ENCODE measurements at places on chromosomes 11 and 22. TPM values are rescaled to one million over a fixed set of nuclear protein-coding genes. Genes with fewer than 3 reads are reported as not detected.

HTR3A gene
- total RNA-seq: 14.5 TPM

SPON1 gene
- total RNA-seq: 0.81 TPM

- H3K36me3 ChIP-seq: no peaks in the 10 kb centered on the region
- H3K27me3 ChIP-seq: peaks cover 2% of the 10 kb centered on the region
- H3K4me1 ChIP-seq: no peaks in the 10 kb centered on the region
- DNase-seq: no peak
- no peak overlapping the region for H3K4me3 ChIP-seq
Measured at GRCh38 chr11:35116245-35116644, 22.7 kb upstream of the CD44 start.

DNA sequence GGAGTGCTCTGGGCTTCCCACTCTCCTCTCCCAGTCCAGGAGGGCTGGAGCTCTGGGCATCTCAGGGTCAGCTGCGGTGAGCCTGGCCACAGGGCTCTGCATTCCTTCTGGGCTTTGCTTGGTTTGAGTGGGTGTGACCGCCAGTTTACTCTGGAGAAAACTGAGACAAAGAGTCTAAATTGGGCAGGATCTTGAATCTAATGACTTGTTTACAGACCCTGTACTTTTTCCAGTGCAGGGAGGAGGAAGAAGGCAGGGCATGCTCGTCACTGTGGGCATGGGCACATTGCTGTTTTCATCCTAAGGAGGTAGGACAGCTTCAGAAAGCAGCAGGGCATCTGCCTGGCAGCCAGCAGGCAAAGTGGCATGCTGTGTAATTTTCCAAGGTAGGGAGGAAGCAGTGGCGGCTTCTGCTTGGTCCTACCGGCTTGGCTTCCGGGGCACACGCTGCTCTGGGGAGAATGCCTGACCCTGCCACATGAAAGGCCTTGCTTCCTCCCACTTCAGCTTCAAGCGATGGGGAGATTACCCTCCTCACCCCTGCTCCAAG, 22.9 kb downstream of the FLI1 start:
- no peaks in the 10 kb centered on the region for H3K27me3 ChIP-seq
- peaks cover 13% of the 10 kb centered on the region for H3K4me1 ChIP-seq
- no peak for DNase-seq
- no peak overlapping the region for H3K27ac ChIP-seq
- no peaks in the 10 kb centered on the region for H3K36me3 ChIP-seq

DNA sequence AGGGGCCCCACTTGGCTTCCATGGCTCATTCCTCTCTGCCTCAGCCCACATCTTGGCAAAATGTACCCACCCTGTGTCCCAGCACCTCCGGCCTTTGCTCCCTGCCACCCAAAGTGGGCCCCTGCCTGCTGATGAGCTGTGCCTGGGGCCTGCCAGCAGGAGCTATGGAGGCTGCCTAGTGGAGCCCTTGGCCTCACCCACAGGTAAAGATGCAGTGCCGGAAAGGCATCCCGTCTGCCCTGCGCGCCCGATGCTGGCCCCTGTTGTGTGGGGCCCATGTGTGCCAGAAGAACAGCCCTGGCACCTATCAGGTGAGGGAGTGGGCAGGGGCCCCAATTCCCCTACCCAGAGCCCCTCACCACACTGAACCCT, 1.3 kb downstream of the TBC1D10C start:
- H3K4me1 ChIP-seq: peaks cover 8% of the 10 kb centered on the region
- H3K27ac ChIP-seq: no peak overlapping the region
- DNase-seq: no peak
- H3K4me3 ChIP-seq: no peak overlapping the region
- H3K27me3 ChIP-seq: peaks cover 5% of the 10 kb centered on the region

GRCh38 chr11:1497600-1497999, 11.0 kb upstream of the MOB2 start:
- H3K4me3 ChIP-seq: no peak overlapping the region
- peaks cover 24% of the 10 kb centered on the region for H3K36me3 ChIP-seq

- no peak for DNase-seq
- no peaks in the 10 kb centered on the region for H3K36me3 ChIP-seq
- peak overlapping the region; percentile 56 for H3K27ac ChIP-seq
- peak overlapping the region; percentile 47 for H3K4me3 ChIP-seq
Measured at GRCh38 chr11:7577291-7578190, 63.7 kb downstream of the PPFIBP2 start.
